ENCODE measurements at places on chromosomes 4 and X.

DNA sequence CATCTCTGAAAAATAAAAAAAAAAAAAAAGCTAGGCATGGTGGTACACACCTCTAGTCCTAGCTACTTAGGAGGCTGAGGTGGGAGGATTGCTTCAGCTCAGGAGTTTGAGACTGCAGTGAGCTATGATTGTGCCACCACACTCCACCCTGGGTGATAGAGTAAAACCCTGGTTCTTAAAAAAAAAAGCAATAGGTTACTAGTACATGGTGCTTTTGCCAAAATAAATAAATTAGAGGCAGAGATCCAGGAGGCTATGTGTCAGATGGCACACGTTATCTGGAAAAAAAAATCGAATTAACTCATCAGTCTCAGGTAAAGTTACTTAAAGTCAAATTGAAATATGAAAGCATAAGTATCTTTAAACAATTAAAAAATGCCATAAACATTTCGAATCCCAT, 94.3 kb downstream of the VCX3A start:
- no peak for DNase-seq

DNA sequence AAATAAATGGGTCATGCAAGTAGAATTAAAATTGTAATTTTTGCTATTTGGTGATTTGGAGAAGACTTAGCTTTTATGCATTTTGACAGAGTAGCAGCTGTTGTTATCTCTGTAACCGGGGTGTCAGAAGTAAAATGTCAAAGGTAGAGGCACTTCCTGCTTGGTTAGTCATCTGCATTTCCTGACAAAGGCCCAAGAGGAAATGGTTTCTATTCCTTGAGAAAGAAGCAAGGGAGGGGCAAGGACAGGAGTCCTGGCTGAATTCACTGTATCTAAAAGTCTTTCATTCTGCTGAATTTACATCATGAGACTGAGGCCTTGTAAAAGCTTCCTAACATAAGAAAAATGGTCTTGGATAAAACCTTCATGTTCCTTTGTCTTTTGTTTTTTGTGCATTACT, 550.9 kb upstream of the BOD1L1 start:
- DNase-seq = peak; percentile 14

DNA sequence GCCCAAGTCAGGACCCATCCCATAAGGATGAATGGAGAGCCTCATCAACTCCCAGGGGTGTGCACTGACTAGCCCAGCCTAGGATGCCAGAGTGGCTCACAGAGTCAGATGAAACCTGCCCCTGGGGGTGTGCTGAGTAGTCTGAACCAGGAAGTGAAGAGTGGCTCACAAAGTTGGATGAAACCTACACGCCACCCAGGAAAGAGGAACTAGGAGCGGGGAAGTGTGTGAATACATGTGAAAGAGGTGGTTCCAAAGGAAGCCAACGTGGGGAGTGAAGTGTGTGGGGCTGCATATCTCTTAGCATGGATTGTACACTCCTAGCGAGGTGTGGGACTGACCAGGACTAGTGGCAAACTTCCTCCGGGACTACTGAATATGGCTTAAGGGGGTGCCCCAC, 902.1 kb upstream of the NDST4 start:
- no peak for DNase-seq

- no peak for DNase-seq
These were observed 37.6 kb downstream of the PF4 start for GRCh38 chr4:73944061-73944875.

- DNase-seq = peak; percentile 51
These were observed 15.1 kb upstream of the FABP2 start for GRCh38 chr4:119337010-119337409.

- no peak for DNase-seq
These were observed 194.0 kb upstream of the CASK start for GRCh38 chrX:42117318-42117717.

- peak; percentile 82 for DNase-seq
These were observed 38.2 kb downstream of the STARD8 start for GRCh38 chrX:68685685-68686084.

All from inflammatory macrophage (primary cell).